ENCODE measurements at places on chromosomes 6 and 20.

GRCh38 chr6:21590346-21590745 lies 3.2 kb upstream of the SOX4 start:
- no peak for DNase-seq

- no peak for DNase-seq
Observed at GRCh38 chr6:163281634-163282033, 132.9 kb upstream of the QKI start.

- DNase-seq, result no peak
Observed at GRCh38 chr6:37934276-37934675, 114.7 kb downstream of the ZFAND3 start.

DNA sequence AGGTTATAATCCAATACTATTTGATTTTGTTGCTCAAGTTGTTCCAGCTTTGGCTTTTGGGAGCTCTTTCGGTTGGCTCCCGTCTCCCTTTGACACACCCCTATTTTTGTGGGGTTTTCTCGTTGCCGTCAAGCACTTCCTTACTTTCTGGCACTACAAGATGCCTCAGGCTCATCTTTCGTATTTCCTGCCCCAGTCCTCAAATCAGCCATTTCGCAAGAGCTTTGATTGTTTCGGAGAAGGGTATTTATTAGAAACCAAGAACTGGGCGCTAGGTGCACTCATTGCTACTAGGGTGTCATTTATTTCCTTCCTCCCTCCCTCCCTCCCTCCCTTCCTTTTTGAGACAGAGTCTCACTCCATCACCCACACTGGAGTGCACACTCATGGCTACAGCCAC lies 13.3 kb upstream of the SOX12 start:
- no peak for DNase-seq

GRCh38 chr6:71205336-71205956 lies 83.2 kb upstream of the OGFRL1 start:
- DNase-seq, result no peak

DNA sequence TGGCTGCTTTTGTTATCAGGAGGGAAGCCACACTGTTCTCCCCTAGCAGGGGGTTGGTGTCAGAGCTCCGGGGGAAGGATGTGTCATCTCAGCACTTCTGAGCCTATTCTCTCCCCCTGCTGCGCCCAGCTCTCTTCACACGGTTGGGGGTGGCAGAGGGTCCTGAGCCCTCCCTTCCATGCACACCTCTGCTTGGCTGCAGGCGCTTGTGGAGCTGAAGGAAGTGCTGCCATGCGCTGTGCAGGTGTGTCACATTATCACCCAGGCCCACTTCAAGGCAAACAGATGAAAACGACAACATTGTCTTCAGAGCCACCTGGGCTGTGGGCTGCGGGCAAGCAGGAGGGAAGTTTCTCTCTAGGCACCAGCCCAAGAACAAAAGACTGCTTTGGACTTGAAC lies 263.4 kb downstream of the BMP7 start:
- no peak for DNase-seq

- DNase-seq, result no peak
Observed at GRCh38 chr6:149354009-149354408, 36.5 kb downstream of the TAB2 start.

DNA sequence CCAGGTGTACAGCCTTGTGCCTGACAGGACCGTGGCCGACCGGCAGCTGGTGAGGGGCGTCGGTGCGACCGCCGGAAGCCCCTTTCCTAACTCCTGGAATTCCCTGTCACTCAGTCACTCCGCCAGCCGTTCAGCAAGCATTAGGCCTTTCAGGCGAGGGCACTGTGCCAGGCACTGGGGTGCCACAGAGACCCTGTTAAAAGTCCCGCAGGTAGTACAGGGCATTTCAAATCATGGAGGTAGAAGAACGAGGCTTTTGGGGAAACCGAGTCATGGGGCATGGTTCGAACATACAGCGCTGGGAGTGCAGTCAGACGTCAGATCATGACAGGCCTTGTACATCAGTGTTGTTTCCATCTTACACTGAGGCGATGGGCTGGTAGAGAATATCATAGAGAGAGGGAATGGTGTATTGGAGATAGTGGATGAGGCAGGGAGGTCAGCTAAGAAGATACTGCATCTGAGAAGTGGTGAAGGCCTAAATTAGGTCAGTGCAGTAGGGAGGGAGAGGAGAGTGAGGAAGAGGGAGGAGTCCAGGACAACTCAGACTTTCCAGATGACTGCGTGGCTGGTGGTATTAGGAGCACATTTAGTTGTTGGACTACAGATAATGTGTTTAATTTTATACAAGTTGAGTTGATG lies 892 bp upstream of the DXO start:
- DNase-seq, result no peak

Measured in left forelimb (tissue), 1 donor.